Spinal cord (tissue), 10 donors: ENCODE measurements at places on chromosomes 16 and 17.

DNA sequence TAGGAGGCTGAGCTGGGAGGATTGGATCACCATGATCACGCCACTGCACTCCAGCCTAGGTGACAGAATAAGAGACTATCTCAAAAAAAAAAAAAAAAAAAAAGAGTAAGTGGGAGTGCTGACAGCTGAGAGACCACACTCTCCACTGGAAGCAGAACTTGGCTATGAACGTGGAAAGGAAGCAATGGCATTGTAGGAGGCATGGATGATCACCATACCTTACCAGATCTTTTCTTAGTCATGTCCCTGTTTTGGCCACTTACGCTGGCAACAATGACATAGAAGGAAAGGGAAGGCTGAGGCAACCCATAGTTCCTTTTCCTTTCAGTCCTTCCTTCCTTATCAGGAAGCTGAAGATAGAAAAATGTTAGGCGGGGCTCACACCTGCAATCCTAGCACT is 3.7 kb upstream of the ATP1B2 start:
- DNase-seq = no peak

DNA sequence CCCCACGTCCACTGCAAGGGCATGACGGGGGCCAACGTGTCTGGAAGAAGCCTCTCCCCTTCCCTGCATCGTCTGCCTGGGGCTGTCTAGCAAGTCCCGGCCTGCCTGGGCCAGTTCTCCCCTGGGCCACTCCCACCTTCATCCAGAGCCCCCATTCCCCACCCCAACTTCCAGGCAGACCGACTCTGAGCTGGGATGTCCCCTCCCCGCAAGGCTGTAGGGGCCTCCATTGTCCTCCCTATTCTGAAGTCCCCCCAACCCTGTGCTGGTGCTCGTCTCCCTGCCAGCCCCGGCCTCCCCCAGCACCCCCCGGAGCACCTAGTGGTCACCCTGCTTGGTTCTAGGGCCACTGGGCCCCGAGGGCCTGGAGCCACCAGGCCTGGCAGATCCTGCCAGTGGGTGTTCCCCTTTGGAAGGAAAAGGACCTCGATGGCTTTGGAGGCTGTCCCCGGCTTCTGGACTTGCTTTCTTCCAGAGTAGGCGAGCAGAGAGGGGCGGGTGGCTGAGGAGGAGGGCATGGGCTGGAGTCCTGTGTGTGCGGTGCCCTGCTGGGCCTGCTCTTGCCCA is 4.8 kb downstream of the GLIS2 start:
- DNase-seq = no peak

- DNase-seq = no peak
Observed at GRCh38 chr16:3822366-3823045, 58.0 kb downstream of the CREBBP start.

GRCh38 chr17:64020056-64020766 is at the start of gene ICAM2:
Gene ICAM2, minus strand, starts transcription at chr17:64020633. Its CDS starts 13,942 bp downstream, at chr17:64006691.
- no peak for DNase-seq

GRCh38 chr17:12977008-12977751 is 40.6 kb downstream of the ELAC2 start:
- DNase-seq = no peak

GRCh38 chr17:3015890-3016289 is 47.5 kb downstream of the OR1D5 start:
- no peak for DNase-seq

DNA sequence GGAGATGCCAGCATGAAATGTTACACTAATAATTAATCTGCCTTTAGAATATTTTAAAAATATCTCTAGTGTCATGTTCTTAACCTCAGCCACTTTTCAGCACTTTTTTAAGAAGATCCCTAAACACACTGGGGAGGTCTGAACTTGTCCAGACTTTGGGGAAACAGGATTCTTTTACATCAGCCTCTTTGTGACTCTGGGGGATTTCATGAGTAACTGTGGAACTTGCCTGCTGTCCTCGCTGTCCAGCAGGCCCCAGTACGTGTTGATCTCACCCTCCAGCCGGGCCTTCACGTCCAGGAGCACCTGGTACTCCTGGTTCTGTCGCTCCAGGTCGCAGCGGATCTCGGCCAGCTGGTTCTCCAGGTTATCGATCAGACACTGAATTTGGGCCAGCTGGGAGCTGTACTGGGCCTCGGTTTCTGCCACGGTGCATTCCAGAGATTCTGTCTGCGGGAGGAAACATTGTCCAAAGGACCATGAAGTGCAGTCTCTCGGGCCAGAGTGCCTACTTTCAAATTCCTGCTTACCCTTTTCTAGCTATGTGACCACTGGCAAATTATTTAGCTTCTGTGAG is 5.5 kb downstream of the KRT40 start:
- no peak for DNase-seq

DNA sequence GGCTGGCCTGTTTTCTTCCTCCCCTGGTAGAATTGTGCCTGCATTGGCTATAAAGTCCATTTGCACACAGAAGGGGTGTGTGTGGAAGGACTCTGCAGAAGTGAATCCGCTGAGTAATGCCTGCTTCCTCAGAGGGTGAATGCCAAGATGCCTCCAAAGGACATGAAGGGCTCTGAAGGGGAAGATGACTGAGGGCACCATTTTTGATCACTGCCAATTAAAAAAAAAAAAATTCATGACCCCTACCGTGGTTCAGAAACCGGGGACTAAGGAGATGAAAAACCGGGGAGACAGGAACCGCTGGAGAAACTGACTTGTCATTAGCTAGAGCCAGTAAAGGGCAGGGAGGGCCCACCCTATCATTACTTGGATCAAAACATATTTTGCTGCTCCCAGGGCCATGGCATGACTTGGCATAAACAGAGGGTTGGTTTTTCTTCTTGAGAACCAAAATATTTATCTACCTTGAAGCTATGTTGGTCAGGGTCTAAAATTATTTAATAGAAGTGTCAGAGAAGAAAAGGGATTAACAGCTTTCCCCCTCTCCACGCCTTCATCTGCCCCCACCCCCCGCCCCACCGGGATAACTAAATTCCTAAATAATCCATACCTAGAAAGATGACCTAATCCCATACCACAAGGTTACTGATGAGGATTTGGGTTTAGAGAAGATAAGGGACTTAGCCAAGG is 3.6 kb upstream of the USP7 start:
- DNase-seq = no peak

- no peak for DNase-seq
Observed at GRCh38 chr17:72069586-72070202, 51.1 kb upstream of the SOX9 start.

DNA sequence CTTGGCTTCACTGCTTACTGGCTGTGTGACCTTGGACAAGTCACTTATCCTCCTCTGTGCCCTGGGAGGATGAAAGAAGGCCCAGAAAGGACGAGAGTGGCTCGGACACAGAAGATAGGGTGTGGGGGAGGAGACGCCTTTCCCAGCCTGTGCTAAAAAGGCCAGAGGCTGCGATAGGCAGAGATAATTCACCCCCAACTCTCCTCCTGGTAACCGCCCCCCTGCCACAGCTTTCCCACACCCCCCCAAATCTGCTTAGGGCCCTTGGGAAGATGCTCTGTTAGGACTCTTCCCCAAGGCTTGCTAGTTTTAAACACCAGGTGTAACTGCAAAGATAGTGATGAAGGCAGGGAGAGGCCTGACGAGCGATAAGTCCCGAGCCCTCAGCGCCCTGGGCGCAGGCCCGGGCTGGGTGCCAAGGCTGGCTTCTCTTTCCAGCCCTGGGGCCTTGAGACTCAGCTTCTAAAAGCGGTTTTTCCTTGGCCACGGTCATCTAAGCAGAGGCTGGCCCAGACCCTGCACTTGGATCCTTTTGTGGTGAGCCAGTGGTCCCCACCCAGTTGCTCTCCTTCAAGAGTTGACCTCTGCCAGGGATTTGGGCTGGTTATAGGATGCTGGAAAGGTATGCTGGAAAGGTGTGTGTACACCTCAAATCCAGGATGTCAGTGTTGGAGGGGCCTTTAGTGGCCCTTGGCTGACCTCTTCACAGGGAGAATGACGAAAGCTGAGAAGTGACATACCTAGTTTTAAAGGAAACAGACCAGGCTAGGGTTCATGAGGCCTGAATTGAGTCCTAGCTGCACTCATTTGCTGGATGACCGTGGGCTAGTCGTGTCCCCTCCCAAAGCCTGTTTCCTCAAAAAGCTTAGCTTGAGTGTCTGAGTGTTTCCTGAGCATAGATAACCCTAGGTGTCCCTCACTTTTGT is 3.4 kb upstream of the PPP1R9B start:
- DNase-seq = no peak

- DNase-seq = no peak
Observed at GRCh38 chr17:20203761-20204263, 194.7 kb downstream of the SPECC1 start.

DNA sequence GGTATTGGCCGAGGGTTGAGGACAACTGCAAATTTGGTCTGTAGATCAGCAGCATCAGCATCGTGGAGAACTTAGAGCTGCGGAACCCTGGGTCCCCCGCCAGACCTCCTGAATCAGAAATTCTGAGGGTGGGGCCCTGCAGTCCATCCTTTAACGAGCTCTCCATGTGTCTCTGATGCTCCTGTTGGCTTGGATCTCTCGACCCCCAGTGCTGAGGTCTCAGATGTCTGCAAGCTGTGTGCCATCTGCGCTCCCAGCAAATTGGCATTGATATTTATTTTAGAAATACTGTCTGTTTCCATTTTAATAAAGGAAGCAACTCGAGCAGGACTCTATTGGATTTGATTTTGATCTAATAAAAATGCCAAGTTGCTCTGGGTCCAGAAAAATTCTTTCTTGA is 250.0 kb downstream of the KATNIP start:
- DNase-seq = no peak

DNA sequence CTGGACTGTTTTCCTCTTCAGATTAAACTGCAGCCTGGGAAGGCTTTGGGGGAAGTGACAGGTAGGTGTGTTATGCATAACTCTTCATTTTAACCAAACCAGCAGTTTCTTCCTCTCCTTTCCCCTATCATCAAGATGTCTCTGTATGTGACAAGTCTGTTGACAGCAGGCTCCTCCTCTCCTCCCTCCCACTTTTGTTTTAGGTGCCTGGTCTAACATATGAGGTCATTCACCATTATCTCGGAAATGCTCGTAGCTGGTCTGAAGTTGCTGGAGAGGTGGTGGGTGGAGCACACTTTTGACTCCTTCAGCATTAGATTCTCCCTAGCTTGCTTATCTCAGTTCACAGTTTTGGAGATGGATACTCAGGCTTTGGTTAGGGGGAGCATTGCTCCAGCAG is 571.0 kb upstream of the EEF2KMT start:
- DNase-seq = no peak

DNA sequence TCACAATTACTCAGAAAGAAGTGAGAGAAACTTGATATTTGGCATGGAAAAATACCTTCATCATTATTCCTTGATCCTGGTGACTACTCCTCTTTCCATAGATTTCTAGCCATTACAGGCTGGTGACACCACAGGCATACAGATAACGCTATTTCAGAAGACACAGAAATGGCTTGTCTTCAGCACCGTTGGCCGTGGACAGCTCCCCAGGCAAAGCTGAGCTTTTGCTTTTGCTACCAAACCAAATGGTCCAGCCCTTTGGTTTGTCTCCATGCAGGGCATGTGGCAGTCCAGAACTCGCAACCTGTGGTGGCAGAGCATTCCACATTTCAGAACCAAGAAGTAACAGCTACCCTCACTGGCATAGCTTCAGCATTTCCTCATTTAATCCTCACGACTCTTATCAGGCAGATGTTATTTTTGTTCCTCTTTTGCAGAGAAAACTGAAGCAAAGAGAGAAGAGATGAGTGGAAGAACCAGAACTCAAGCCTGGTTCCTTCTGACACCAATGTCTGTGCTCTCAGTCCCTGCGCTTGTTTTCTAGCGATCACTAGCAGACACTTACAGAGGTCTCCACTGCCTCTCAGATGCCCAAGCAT is 55.5 kb downstream of the HS3ST4 start:
- peak; percentile 24 for DNase-seq

DNA sequence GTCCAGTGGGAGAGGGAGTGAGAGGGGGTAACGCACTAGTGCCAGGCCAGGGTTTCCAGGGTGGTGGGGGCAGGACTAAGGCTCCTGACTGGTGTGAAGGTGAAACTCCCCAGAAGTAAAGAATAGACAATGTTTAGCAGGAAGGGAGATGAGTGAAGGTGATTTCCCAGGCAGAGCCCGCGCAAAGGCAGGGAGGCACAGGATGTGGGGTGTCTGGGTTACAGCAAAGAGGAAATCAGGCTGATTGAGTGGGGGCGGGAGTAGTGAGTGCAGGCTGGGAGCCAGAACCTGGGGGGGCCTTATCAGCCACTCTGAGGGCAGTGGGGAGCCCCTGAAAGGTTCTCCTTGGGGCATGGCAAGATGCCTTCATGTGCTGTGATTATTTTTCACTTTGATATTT is 167.5 kb downstream of the UTP18 start:
- DNase-seq = no peak

DNA sequence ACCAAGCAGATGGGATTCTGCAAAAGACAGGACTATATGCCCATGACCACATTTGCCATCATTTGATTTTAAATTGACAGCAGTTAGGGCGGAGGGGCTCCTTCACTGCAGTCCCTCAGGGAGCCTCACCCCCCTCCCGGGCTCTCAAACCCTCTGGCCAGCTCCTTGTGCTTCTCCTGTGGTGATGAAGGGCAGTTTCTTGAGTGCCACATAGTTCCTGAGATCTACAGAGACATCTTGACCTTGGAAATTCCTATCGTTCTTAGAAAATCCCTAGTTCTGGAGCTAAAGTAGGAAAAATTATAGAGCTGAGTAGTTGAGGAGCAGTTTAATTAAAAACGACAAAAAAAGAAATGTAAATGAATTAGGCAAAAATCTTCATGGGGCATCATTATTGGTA is 231.5 kb downstream of the CCDC182 start:
- DNase-seq = no peak

GRCh38 chr16:61024180-61024900 is 1011.9 kb downstream of the CDH8 start:
- DNase-seq = no peak

DNA sequence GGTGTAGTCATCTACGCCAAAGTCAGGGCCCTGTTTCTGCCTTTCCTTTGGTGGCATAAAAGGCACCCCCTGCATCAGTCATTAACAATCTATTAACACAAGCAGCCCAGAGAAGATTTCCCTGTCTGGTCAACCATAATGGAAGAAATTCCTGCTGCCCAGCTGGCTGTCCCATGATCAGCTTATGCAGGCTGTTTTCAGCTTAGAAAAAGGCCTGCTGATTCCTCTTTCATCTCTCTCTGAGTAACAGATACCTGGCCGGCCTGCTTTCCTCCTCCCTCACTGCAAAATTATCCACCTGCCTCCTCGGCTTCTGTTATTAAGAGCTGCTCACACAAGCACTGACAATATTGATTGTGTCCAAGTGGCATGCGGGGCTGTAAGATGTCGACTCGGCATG is 70.3 kb upstream of the MMP2 start:
- no peak for DNase-seq

- no peak for DNase-seq
Observed at GRCh38 chr16:17227278-17227677, 243.5 kb downstream of the XYLT1 start.

- DNase-seq = no peak
Observed at GRCh38 chr16:88461331-88462269, 8.5 kb downstream of the ZFPM1 start.

- no peak for DNase-seq
Observed at GRCh38 chr16:87538594-87538993, 45.8 kb upstream of the ZCCHC14 start.
